ENCODE measurements at places on chromosomes 13 and 19. TPM values are rescaled to one million over a fixed set of nuclear protein-coding genes. Genes with fewer than 3 reads are reported as not detected.

Gene EXOC3L2
- total RNA-seq = 1.8 TPM

- peaks cover 4% of the 10 kb centered on the region for H3K4me1 ChIP-seq
- H3K27ac ChIP-seq = no peak overlapping the region
- peaks cover 100% of the 10 kb centered on the region for H3K36me3 ChIP-seq
- H3K27me3 ChIP-seq = no peaks in the 10 kb centered on the region
Observed at GRCh38 chr19:16527334-16527935, 14.8 kb downstream of the CHERP start.

DNA sequence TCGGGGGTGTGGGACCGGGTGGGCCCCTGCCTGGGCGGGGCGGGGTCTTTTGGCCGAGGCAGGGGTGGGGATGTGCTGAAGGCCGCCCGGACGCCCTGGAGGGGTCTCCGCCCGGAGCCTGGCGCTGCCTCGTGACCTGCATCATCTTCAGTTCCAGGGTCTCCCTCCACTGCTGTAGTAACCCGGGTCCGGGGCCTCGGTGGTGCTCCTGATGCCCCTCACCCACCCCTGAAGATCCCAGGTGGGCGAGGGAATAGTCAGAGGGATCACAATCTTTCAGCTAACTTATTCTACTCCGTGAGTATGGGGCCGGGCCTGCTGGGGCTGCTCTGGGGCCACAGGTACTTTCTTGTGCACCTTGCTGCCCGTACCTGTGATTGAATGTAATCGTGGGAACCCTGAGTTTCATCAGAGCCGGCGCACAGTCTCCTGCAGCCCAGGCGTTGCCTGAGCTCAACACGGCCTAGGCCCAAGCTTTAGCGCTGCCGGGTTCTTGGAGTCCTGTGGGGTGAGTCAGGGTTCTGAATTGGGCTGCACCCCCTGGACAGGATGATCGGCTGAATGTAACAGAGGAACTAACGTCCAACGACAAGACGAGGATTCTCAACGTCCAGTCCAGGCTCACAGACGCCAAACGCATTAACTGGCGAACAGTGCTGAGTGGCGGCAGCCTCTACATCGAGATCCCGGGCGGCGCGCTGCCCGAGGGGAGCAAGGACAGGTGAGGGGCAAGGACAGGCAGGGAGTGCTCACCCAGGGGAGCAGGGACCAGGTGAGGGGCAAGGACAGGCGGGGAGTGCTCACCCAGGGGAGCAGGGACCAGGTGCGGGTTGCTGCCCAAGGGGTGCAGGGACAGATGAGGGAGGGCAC, 10.5 kb downstream of the PEAK3 start:
- peaks cover 26% of the 10 kb centered on the region for H3K36me3 ChIP-seq
- peaks cover 78% of the 10 kb centered on the region for H3K4me1 ChIP-seq
- H3K27ac ChIP-seq = peak overlapping the region; percentile 98
- no peak for DNase-seq

- H3K4me3 ChIP-seq = no peak overlapping the region
- peaks cover 9% of the 10 kb centered on the region for H3K4me1 ChIP-seq
- H3K27ac ChIP-seq = no peak overlapping the region
- no peak for DNase-seq
- no peaks in the 10 kb centered on the region for H3K27me3 ChIP-seq
Observed at GRCh38 chr19:49912965-49913685, 15.9 kb upstream of the ATF5 start.

Gene SLAIN1
- 8.0 TPM for total RNA-seq

DNA sequence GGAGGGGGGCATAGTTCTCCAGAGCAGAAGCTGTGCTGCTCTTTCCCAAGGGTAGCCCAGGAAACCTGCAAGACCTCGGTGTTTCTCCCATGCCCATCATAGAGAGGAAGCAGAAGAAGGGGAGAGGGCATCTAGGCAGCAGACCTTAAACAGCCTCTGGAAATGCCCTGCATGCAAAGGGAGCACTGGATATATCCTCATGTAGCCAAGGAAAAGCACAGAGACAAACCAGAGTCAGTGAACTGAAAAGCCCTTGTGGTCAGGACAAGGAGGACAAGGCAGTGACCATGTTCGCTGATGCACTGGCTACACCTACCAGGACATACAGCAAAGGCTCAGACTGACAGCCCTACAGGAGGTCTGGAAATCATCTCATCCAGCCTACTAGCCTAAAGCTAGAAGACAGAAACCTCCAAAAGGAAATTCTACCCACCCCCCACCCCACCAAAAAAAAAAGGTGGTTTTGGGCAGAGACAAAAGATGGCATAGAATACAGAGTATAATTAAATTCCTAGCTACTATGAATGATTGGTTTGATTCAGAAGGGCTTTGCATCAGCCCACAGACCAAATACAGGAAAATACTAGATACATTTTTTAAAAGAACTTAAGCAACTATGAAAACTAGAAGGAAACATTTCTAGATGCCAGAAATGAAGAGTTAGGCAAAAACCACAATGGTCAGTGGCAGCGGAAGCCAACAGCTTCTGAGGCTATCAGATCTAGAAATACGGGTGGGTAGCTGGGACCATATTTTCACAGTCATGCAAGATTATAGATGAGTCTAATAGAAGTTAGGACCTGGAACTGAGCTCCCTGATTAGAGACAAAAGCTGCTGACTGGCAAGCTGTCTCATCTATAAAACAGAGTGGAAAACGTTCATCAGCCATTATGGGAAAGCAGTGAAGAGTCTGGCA, 4.4 kb upstream of the TBC1D4 start:
- no peak for DNase-seq
- H3K36me3 ChIP-seq = no peaks in the 10 kb centered on the region
- no peak overlapping the region for H3K27ac ChIP-seq
- peaks cover 17% of the 10 kb centered on the region for H3K4me1 ChIP-seq
- H3K4me3 ChIP-seq = no peak overlapping the region

Gene RAB20
- total RNA-seq = 13.8 TPM

GRCh38 chr19:28794301-28794700, 418.6 kb downstream of the UQCRFS1 start:
- H3K36me3 ChIP-seq = no peaks in the 10 kb centered on the region
- peaks cover 10% of the 10 kb centered on the region for H3K4me1 ChIP-seq
- peak overlapping the region; percentile 70 for H3K4me3 ChIP-seq
- peaks cover 28% of the 10 kb centered on the region for H3K27me3 ChIP-seq
- no peak for DNase-seq

Gene LHB
- total RNA-seq = not detected

GRCh38 chr13:94950303-94950702, 238.0 kb upstream of the SOX21 start:
- no peak for DNase-seq
- H3K4me1 ChIP-seq = no peaks in the 10 kb centered on the region
- peaks cover 33% of the 10 kb centered on the region for H3K27me3 ChIP-seq
- H3K4me3 ChIP-seq = no peak overlapping the region
- H3K27ac ChIP-seq = no peak overlapping the region

- no peaks in the 10 kb centered on the region for H3K4me1 ChIP-seq
- H3K4me3 ChIP-seq = no peak overlapping the region
- H3K27me3 ChIP-seq = no peaks in the 10 kb centered on the region
- no peak for DNase-seq
Observed at GRCh38 chr13:54092686-54093085, 1064.1 kb downstream of the OLFM4 start.

DNA sequence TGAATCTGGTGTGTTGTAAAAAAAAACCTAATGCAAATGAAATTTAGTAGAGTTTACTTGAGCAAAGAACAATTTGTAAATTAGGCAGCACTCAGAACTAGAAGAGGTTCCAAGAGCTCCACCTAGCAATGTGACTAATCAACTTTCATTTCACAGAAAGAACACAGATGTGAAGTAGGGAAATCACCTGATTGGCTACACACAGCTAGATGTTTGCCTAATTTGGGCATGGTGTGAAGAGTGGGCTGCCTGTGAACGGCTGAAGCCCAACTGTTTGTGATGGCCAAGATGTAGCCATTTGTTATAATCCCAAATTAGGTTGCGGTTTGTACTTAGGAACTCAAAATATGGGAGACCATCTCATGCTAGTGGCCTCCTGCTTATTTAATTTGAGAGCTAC, 724.4 kb upstream of the SLITRK5 start:
- H3K4me1 ChIP-seq = no peaks in the 10 kb centered on the region
- H3K4me3 ChIP-seq = no peak overlapping the region
- H3K36me3 ChIP-seq = no peaks in the 10 kb centered on the region
- H3K27me3 ChIP-seq = no peaks in the 10 kb centered on the region

GRCh38 chr19:4208385-4209094, 20.8 kb upstream of the EBI3 start:
- H3K27ac ChIP-seq = no peak overlapping the region
- peaks cover 11% of the 10 kb centered on the region for H3K4me1 ChIP-seq
- no peak for DNase-seq
- H3K27me3 ChIP-seq = peaks cover 44% of the 10 kb centered on the region

DNA sequence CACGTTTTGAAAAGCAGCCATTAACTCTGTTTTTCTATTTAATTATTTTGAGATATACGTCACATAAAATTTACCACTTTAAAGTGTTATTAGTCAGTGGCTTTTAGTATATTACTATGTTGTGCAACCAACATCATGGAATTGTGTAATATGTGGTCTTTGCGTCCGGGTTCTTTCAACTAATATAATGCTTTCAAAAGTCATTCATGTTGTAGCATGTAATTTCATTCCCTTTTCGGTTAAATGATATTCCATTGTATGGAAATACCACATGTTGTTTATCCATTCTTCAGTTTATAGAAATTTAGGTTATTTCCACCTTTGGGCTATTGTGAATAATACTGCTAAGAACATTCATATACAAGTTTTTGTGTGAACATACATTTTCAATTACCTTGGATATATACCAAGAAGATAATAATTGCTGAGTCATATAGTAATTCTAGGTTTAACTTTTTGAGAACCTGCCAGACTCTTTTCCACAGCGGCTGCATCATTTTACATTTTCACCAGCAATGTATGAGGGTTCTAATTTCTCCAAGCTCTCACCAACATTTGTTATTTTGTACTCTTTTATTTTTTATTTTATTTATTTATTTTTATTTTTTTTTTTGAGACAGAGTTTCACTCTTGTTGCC, 28.1 kb upstream of the CLDN10 start:
- H3K4me1 ChIP-seq = no peaks in the 10 kb centered on the region
- no peaks in the 10 kb centered on the region for H3K27me3 ChIP-seq
- no peak overlapping the region for H3K4me3 ChIP-seq
- no peaks in the 10 kb centered on the region for H3K36me3 ChIP-seq
- H3K27ac ChIP-seq = no peak overlapping the region

- no peak for DNase-seq
- H3K27me3 ChIP-seq = no peaks in the 10 kb centered on the region
- H3K36me3 ChIP-seq = no peaks in the 10 kb centered on the region
- H3K27ac ChIP-seq = no peak overlapping the region
Observed at GRCh38 chr13:44024167-44024845, 144.6 kb downstream of the LACC1 start.

DNA sequence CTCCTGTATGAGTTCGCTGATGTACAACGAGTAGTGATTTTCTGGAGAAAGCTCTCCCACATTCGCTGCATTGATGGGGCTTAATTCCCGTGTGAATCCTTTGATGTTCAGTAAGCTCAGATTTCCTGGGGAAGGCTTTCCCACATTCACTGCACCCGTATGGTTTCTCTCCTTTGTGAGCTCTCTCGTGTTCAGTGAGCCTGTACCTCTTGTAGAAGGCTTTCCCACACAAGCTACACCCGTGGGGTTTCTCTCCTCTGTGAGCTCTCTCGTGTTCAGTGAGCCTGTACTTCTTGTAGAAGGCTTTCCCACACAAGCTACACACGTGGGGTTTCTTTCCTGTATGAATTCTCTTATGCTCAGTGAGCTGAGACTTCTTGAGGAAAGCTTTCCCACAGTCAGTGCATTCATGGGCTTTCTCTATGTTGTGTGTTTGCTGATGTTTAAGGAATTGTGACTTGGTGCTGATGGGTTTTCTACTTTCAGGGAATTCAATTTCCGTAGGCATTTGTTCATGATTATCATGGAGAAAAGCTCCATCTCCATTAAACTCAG, 3.5 kb upstream of the ZNF577 start:
- peaks cover 81% of the 10 kb centered on the region for H3K36me3 ChIP-seq
- H3K27ac ChIP-seq = no peak overlapping the region
- DNase-seq = no peak

- DNase-seq = peak; percentile 96
- H3K4me3 ChIP-seq = peak within 1 kb of the TSS; percentile 74
- H3K27ac ChIP-seq = peak within 1 kb of the TSS; percentile 63
Observed at GRCh38 chr19:44401139-44402115, at the start of gene ZNF285. TSS of gene ZNF285 (minus strand) at chr19:44401608. CDS start at chr19:44397213, 4,395 bp downstream.

GRCh38 chr19:32350471-32350865, 5.1 kb downstream of the ZNF507 start:
- H3K4me3 ChIP-seq = no peak overlapping the region
- no peak for DNase-seq
- peak overlapping the region; percentile 67 for H3K27ac ChIP-seq
- H3K36me3 ChIP-seq = peaks cover 58% of the 10 kb centered on the region
- H3K27me3 ChIP-seq = no peaks in the 10 kb centered on the region

Gene ATP4B
- total RNA-seq = not detected

Gene PINLYP
- 1.0 TPM for total RNA-seq

DNA sequence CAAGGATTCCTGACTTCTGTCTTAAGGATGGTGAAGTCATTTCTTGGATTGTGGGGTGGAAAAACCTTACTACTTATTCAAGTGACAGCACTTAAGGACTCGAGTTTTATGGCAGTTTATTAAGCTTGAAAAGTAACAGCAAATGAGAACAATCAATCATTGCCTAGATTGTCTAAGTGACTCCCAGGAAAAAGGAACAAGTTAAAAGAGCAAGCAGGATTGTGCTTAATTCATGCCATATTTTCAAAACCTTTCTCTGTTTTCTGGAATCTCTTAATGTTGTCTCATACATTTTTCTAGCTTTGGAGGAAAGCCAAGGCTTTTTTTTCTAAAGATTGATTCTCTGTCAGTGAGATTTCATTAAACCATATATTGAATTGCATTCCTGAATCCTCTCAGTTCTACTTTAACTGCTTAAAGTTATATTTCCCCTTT, 236.2 kb upstream of the HTR2A start:
- H3K4me1 ChIP-seq = no peaks in the 10 kb centered on the region
- no peak overlapping the region for H3K4me3 ChIP-seq
- H3K27me3 ChIP-seq = peaks cover 9% of the 10 kb centered on the region
- H3K36me3 ChIP-seq = no peaks in the 10 kb centered on the region

DNA sequence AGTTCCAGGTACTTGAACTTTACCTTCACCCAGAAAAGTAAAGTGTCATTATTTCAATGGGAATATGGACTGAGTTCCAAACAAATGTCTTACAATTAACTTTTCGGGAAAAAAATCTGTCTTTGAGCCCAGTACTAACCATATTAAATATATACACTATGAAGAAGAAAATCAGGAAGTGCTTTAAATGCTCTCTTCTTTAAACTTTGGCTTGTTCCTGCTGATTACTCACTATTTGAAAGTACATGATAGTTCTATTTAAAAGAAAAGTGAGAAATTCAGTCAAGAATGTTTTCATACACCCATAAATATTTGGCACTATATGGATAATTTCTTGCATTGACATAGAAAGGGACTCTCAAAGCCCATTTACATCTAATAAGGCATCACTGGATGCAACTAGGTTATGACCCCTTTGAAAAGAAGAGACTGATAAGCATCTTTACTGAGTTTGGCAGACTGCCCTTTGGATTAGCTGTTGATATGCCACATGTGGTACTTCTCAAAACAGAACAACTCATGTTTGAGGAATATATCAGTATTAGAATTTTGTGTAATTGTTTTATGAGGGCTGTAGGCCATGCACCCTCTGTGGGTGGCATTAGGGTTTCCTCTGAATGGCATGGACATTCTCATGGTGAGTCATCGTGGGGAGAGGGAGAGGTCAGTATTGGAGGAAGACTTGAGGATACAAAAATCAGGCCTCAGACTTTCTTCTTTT, 25.0 kb upstream of the VWA8 start:
- H3K27me3 ChIP-seq = no peaks in the 10 kb centered on the region
- no peak overlapping the region for H3K27ac ChIP-seq
- H3K4me1 ChIP-seq = no peaks in the 10 kb centered on the region
- DNase-seq = no peak
- H3K36me3 ChIP-seq = no peaks in the 10 kb centered on the region

All from left ventricle myocardium inferior (tissue), 1 donor.